ENCODE measurements at places on chromosomes 1 and 21.

- no peak for DNase-seq
Observed at GRCh38 chr1:178472531-178472930, 24.2 kb downstream of the CLEC20A start.

DNA sequence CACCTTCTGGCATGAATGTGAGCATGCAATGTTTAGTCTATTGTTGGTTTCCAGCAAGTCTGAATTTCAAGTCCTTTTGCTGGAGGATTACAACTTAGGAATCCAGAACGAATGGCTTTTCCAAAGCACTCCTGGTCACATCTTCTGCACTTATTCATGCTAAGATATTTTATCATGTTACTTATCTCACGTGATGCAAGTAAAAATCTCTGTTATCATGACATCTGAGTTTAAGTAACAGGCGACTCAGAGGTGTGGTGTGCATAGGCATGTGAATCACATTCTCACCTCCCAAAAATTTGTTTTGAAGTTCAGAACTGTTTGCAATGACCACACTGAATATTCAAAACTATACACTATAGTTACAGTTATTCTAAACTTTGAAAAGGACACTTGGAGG, 204.8 kb upstream of the FGGY start:
- DNase-seq, result no peak

- no peak for DNase-seq
Observed at GRCh38 chr1:183165456-183165855, 20.6 kb upstream of the LAMC2 start.

- DNase-seq, result peak; percentile 12
Observed at GRCh38 chr1:202656057-202656456, 54.2 kb downstream of the SYT2 start.

DNA sequence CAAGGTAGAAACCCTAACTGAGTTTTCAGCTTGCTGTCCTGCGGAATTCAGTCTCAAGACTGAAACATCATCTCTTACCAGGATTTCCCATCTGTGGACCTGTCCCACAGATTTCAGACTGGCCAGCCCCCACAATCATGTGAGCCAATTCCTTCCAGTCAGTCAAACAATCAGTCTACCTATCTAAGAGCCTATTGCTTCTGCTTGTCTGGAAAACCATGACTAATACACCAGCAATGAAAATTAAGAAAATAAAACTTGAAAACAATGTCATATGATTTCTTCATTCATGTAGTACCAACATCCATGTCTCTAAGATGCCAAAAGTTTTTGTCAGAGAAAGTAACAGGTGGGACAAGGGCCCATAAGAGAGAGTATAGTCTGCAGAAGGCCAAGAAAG, 57.6 kb upstream of the CRB1 start:
- peak; percentile 44 for DNase-seq

DNA sequence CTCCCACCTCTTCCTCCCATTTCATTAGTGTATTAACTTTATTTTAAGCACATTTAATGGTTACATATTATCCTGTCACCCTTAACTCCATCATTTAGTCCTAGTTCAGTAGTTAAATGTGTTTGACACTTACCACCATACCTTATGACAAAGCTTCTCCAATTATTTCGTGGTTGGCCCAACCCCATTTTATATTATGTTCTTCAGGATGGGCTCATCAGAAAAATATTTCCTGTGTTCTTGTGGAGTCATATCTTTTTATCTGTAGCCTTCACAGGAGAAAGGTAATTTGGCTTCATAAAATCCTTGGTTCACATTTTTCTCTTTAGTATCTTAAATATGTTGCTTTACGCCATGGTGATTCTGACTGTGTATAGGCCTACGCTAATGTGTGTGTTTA, 142.3 kb upstream of the COL6A1 start:
- peak; percentile 62 for DNase-seq

DNA sequence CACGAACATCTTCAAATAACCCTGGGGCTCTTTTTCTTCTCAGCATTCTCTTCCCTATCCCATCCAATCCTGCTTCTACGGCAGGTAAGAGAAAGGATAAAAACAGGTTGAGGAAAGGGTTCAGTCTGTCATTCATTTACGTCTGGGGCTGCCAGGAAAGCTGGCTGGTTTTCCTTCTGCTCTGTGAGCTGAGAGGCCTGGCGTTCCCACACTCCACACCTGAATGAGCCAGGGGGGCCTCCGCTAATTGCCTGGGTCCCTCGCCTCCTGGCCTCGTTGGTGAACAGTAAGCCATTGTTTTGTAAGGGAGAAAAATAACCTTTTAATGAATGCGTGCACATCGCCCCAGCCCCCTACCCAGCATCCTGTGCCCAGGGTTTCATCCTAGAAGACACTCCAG, 70.8 kb upstream of the SIM2 start:
- no peak for DNase-seq

GRCh38 chr1:233390842-233391737, 63.6 kb downstream of the MAP3K21 start:
- DNase-seq, result no peak

GRCh38 chr1:9825093-9826074, 1.6 kb upstream of the CLSTN1 start:
- DNase-seq, result peak; percentile 61

- no peak for DNase-seq
Observed at GRCh38 chr1:12565966-12566352, 52.1 kb downstream of the DHRS3 start.

GRCh38 chr1:28580722-28581530, 11.1 kb upstream of the RAB42 start:
- peak; percentile 36 for DNase-seq

DNA sequence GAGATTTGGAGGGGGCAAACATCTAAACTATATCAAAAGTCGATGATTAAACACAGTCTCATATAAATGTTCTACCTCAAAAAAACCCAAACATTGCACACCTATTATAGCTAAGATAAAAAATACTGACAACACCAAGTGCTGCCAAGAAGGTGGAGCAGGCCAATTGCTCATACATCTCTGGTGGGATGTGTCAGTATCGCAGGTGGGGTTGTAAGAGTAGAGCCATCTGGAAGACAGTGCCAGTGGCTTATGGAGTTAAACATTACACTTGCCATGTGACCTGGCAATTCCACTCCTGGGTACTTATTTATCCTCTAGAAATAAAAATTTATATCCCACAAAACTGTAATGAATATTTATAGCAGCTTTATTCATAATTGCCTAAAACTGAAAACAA, 213.4 kb downstream of the DISC1 start:
- no peak for DNase-seq

GRCh38 chr1:156836041-156836654, 19.5 kb upstream of the SH2D2A start:
- DNase-seq, result no peak

DNA sequence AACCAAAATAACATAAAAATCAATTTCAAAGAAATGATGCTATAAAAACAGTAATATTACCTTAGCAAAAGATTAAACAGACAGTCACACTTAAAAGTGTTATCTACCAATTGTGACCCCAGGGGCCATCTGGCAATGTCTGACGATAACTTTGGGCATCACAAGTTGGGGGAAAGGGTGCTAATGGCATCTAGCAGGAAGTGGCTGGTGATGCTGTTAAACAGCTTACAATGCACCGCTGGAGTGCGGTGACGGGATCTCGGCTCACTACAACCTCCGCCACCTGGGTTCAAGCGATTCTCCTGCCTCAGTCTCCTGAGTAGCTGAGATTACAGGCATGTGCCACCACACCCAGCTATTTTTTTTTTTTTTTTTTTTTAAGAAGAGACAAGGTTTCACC, 27.6 kb downstream of the NUP133 start:
- DNase-seq, result no peak

- no peak for DNase-seq
Observed at GRCh38 chr21:45830221-45830640, 151.3 kb upstream of the COL6A1 start.

DNA sequence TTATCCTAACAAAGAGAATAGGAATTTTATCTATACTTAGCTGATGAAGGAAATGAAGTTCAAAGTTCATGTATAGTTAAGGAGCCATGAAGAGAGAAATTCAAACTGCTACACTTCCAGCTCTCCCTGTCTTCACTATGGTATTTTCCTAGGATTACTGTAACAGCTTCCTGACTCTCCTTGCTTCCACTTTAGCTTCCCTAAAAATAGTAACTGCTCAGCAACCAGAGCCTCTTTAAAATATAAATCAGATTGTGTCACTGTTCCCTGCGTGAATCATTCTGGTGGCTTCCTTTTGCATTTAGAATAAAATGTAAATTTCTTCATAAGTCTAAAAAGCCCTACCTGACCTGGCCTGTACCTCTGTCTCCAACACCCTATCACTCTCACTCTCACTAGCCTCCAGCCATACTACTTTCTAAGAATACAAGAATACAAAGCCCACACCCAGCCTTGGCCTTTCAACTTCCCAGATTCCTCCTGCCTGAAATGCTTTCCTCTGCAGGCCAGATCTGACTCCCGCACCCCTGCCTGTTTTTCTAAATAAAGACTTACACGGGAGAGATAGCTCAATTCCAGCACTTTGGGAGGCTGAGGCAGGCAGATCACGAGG, 30.5 kb downstream of the OR10J1 start:
- DNase-seq, result no peak

DNA sequence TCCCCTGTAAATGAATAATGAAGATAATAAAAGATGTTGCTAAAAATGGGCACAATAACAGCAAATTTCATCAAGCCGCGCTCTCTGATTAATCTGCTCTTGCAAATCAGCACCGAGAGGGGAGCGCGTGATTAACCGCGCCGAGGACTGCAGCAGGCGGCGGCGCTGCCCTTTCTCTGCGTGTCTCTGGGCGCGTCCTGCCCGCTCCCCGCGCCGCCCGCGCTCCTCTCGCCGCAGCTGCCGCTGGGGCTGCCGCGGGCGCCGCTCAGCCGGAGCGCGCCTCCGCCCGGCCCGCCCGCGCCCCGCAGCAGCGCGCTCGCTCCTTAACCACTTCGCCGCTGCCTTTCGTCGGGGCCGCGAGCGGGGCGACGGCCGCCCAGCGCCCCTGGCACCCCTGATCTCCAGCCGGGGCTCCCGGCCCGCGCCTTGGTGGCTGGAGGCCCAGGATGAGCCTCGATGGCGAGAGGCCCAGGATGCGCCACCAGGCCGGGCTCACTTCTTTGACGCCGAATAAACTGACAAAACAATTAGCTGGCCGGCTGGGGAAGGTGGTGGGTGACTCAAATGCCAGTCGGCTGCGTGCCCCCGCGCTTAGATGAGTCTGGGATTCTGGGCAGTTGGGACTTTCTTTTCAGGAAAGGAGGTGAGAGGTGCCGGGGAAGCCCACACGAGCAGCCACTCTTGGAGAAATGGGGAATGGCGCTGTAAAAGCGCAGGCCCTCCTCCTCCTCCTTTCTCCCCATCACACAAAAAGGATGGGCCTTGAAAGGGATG, 221.4 kb upstream of the PKN2 start:
- DNase-seq, result peak; percentile 37

DNA sequence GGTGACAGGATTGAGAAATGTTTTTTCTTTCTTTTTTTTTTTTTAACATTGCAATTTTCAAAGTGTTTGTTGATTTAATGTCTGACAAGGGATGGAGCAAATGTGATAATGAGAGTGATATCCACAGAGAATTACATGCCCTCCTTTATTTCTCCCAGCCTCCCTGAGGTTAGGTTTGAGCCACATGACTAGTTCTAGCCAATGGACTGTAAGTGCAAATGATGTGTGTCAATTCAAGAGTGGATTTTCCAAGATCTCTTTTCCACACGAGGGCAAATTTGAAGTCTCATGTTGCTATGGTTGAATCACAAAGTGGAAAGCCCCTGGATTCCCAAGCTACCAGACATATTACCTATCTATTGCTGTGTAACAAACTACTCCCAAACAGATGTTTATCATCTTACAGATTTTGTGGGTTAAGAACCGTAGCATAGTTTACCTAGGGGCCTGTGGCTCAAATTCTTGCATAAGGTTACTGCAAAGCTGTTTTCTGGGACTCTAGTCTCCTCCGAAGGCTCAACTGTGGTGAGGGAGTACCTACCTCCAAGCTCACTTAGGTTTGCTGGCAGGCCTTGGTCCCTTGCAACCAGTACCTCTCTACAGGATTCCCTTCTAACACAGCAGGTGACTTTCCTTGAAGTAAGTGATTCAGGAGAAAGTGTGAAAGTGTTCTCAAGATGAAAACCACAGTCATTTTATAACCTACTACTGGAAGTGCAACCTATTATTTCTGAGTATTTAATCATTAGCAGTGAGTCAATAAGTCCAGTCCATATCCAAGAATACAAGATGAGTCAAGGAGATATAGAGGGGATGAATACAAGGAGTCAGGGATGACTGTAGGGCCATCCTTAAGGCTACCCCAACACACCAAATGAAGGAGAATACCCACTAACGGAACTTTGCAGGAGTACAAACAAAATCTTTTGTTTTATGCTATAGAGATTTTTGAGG, 533.6 kb downstream of the PTPRC start:
- DNase-seq, result no peak

DNA sequence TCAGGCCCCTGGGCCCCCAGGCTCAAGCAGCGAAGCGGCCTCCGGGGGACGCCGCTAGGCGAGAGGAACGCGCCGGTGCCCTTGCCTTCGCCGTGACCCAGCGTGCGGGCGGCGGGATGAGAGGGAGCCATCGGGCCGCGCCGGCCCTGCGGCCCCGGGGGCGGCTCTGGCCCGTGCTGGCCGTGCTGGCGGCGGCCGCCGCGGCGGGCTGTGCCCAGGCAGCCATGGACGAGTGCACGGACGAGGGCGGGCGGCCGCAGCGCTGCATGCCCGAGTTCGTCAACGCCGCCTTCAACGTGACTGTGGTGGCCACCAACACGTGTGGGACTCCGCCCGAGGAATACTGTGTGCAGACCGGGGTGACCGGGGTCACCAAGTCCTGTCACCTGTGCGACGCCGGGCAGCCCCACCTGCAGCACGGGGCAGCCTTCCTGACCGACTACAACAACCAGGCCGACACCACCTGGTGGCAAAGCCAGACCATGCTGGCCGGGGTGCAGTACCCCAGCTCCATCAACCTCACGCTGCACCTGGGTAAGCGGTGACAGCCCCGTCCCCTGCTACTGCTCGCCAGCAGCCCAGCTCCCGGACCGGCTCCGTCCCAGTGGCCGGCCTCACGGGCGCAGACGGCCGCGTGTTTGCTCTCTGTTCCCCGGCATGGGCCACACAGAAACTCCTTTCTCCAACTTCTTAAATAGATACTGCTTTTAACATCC, 539 bp downstream of the LAMC1 start:
- peak; percentile 59 for DNase-seq

- peak; percentile 40 for DNase-seq
Observed at GRCh38 chr1:247487057-247487456, 29.2 kb upstream of the OR2B11 start.

- peak; percentile 33 for DNase-seq
Observed at GRCh38 chr1:225962440-225962975, 21.5 kb upstream of the LEFTY2 start.

- no peak for DNase-seq
Observed at GRCh38 chr1:53073868-53074311, 11.9 kb downstream of the PODN start.

DNA sequence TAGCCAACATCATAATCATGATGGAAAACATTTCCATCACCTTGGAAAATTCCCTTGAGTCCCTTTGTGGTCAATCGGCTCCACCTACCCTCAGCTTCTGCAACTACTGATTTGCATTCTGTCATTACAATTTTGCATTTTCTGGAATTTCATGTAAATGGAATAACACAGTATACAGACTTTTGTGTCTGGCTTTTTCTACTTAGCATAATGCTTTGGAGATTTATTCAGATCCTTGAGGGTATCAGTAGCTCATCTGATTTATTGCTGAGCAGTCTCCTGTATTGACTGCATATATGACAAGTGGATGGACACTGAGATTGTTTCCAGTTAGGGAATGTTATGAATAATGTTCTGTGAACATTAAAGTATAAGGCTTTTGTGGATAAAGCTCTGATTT, 358.3 kb downstream of the USP25 start:
- no peak for DNase-seq

- DNase-seq, result peak; percentile 95
Observed at GRCh38 chr1:41152622-41153044, 89.5 kb downstream of the SCMH1 start.

- peak; percentile 6 for DNase-seq
Observed at GRCh38 chr21:17780539-17780938, 38.6 kb downstream of the C21orf91 start.

Data from iris pigment epithelial cell (primary cell).